Stimulated activated CD8-positive, alpha-beta memory T cell treated with anti-CD3 and anti-CD28 coated beads, Interleukin-4, amount 100 ng/mL, for 1 hour (primary cell): ENCODE measurements at places on chromosomes 7 and 10.

DNA sequence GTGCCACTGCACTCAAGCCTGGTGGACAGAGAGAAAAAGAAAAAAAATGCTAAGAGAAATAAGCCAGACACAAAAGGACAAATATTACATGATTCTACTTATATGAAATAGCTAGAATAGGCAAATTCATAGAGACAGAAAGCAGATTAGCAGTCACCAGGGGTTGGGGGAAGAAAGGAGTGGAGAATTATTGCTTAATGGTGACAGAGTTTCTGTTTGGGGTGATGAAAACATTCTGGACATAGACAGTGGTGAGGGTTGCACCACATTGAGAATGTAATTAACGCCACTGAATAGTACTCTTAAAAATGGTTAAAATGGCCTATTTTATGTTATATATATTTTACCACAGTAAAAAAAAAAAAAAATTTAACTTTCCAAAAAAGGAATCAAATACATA, 6.4 kb upstream of the NT5C2 start:
- DNase-seq = no peak

DNA sequence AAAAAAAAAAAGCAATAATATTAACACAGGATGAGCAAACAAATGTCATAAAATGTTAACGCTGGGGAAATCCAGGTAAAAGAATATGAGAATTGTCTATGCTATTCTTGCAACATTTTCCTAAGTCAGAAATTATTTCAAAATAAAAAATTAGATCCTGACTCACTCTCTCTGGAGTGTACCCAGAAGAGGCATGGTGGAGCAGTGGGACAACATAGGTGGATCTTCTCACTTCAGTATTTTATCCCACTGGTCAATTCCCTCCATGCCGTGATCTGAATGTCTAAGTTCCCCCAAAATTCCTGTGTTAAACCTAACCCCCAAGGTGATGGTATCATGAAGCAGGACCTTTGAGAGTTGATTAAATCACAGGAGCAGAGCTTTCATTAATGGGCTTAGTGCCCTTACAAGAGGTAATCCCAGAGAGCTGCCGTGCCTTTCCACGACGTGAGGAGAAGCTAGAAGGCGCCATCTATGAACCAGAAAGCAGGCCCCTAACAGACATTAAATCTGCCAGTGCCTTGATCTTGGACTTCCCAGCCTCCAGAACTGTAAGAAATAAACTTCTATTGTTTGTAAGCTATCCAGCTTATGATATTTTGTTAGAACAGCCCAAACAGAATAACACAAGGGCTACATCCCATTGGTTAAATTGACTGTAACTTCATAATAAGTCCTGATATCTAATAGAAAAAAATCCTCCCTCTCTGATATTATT, 35.2 kb downstream of the USP6NL start:
- no peak for DNase-seq

GRCh38 chr7:46357851-46358250, 436.8 kb upstream of the IGFBP3 start:
- no peak for DNase-seq

DNA sequence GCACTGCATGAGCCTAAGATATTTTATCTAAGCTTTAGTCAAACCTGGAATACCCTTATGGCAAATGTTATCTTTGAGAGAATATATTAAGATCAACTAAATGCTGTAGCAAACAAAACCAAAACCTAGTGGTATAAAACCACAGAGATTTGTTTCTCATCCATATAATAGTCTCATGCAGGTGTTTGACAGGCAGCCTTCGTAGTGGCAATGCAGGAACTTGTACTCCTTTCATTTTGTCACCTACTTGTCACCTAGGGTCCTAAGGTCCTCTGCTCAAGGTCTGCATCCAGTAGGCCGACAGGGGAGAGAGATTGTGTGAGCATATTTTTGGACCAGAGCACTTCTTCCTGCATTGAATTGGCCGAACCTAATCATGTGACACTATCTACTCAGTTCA, 352.6 kb downstream of the GPR37 start:
- DNase-seq = no peak

GRCh38 chr10:102102421-102102820, 17.7 kb downstream of the LDB1 start:
- DNase-seq = no peak

DNA sequence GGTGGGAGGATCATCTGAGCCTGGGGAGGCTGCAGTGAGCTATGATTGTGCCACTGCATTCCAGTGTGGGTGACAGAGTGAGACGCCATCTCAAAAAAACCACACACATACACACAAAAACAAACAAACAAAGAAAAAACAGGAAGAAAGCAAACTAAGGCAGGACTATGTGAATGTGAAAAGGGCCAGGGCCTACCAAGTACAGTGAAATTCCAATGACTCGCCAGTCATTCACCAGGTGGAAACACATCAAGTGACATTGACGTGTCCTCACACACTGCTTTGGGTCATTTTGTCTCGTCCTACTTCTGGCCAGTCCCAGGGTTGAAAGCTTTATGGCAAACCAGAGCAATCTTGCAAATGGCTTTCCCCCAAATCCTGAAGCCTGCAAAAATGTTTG, 79.9 kb downstream of the HIP1 start:
- no peak for DNase-seq

- DNase-seq = no peak
These were observed 214.4 kb downstream of the CACNA2D1 start for GRCh38 chr7:82229164-82229563.

GRCh38 chr7:141221007-141221612, 147.2 kb downstream of the TMEM178B start:
- no peak for DNase-seq

- no peak for DNase-seq
These were observed 854.1 kb downstream of the LRMDA start for GRCh38 chr10:76285515-76285914.

DNA sequence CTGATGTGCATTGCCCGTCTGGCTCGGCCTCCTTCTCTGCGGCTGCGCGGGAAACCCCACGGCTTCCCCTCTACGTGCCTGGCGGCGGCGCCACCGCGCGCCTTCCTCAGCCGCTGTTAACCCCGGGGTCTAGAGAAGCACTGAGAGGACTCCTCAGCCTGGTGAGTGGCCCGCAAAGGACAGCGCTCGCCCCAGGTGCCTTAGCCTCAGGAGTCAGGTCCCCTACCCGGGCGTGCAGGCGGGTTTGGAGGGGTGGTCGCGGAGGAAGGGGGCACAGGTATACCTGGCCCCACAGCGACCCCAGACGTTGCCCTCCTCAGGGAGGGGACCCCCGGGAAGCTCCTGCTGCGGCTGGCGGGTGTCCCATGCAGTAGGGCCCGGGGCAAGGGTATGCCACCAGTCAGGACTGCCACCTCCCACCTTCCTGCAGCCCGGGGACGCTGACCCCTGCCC, 51.0 kb downstream of the ARL5B start:
- no peak for DNase-seq

- no peak for DNase-seq
These were observed 1284.5 kb upstream of the AUTS2 start for GRCh38 chr7:68313806-68314205.

- DNase-seq = no peak
These were observed 97.7 kb upstream of the TCF7L2 start for GRCh38 chr10:112852306-112852705.

GRCh38 chr10:61257956-61258496, 195.2 kb downstream of the TMEM26 start:
- no peak for DNase-seq

GRCh38 chr7:101243646-101244374, 1.1 kb downstream of the FIS1 start:
- DNase-seq = no peak

DNA sequence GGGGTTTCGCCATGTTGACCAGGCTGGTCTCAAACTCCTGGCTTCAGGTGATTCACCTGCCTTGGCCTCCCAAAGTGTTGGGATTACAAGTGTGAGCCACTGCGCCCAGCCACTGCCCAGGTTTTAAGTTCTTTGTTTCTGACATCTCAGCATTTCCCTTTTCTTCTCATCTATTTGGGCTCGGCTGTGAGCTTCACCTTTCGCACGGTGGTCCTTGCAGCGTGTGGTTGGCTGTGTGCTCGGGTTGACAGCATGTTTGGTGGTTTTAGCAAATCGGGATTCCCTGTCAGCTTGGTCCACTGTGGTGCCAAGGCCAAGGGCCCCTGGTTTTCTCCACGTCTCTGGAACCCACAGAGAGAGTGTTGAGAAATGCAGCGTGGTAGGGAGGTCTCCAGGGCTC, 138.8 kb downstream of the DNAJB6 start:
- no peak for DNase-seq

DNA sequence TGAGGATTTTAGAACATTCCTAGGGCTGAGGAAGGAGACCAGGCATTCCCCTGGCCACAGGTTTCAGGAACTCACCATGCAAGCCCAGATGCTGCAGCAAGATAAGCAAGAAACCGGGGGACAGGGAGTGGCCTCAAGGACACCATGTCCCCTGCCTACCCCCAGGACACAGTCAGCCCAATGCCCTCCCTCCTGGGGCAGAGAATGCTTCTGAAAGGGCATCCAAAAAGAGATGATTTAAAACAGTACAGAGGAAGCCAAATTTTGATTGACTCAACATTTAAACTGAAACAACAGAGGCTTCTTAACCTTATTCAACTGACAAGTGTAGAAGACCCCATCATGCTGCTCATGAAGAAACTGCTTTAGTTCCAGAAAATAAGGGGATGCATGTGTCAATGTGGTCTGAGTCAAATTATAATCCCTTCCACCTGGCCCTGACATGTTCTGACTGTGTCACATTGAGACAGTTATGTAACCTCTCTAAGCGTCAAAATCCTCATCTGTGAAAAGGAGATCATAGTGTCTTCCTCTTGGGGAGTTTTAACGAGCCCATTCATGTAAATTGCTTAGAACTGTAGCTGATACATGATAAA, 60.0 kb downstream of the ICA1 start:
- DNase-seq = no peak

DNA sequence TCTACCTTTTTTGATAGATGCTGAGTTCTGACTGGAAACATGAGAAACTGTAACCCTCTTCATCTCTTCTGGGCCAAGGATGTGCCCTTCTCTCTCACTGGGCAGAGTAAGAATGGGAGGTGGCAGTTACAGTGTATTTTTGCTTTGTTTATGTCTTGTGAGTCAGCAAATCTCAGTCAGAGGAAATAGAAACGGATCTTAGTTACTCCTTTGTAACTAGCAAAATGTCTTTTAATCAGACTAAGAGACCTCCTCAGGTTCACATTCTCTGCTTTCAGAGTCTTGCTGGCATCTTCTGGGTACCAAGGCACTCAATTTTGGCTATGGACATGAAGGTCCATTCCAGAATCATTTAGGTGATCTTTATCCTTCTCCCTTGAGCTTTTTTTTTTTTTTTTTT, 70.9 kb downstream of the HHEX start:
- no peak for DNase-seq

DNA sequence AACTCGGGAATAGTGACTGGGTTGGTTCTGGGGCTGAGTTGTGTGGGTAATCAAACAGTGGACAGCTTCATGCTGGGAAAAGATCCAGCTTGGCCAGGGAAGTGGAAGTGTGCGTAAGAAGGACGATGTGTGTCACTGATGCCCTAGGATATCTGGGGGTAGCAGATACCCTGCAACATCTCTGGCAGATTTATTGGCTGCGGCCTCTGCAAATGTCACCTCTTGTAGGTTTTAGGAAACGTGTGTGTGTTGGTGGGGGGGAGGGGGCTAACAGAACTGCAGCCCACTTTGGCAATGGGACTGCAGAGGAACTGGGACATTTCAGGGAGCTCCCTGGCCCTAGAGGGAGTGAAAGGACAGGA, 965 bp upstream of the AGAP3 start:
- DNase-seq = no peak

DNA sequence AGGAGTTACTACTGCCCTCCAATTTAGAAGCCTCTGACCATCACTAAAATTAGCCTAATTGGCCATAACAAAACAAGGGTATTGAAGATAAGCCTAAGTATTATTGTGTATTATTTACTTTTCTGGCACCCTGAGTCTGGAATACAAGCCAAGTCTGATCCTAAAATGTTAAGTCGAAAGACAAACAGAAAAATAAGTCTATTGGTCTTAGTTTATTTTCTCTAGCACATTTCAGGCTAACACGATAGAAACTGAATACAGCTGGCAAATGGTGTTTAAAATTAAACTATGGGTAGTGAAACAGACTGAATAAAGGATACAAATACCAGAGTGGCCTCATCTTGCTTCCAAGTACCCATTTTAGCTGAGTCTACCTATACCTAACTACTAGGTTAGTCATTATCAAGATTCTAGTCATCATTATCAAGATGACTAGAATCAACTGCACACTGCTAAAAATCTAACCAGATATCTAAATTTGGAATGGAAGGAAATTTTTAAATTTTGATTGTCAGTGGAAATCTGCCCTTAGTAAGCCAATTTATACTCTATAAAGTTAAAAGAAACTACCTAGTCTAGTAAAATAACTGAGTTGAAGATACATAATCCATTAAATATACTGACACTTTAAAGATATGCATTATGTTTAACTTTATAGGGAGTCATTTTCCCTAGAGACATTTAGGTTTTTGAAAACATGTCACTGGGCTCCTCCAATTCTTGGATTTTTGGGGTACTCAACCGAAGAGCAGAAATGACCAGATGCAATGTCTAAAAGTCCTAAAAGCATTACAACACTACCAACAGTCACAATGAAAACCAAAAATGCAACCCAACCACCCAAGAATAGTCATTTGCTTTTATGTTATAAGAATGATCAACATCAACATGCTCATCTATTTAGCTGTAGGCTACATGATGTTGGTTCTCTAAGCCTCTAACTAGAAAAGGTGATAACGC, 80.9 kb downstream of the NT5C2 start:
- no peak for DNase-seq

DNA sequence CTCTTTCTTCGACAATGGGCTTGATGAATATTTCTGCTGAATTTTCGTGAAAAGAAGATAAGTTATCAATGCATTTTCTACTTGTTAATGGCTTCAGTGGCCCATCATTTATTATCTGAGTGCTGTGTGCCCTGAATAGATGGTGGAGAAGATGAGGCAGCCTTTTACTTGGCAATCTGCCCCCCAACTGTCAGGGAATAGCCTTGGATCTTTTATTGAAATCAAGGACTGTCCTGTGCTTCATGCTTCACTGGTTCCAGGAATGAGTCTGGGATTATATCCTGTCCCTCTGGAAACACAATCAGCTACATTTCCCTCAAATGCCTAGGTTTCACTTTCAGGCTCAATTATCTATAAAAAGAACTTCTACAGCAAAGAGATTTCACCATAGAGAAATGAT, 75.9 kb upstream of the NXPH1 start:
- DNase-seq = no peak

GRCh38 chr10:60107308-60107976, 201.1 kb upstream of the CCDC6 start:
- DNase-seq = no peak

DNA sequence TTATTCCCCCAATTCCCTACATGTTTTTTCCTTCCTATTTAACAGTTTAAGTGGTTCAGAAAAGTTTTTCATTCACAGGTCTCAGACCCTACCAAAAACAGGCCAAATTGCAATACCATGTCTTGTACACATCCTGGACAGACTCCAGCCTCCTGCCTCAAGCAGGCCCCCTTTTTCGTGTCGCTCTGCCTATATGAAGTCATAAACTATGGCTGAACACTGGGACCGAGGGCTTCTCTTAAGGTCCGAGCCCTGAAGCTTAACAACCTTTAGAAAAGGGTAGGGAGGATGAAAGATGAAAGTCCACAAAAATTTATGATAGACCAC, 1.4 kb downstream of the FBXW4 start:
- DNase-seq = no peak

- DNase-seq = no peak
These were observed 3.1 kb downstream of the HNRNPA2B1 start for GRCh38 chr7:26197153-26198115.
